CD4-positive, alpha-beta T cell treated with Interleukin-10 for 1 hour (primary cell): ENCODE measurements at places on chromosomes 3 and 15.

DNA sequence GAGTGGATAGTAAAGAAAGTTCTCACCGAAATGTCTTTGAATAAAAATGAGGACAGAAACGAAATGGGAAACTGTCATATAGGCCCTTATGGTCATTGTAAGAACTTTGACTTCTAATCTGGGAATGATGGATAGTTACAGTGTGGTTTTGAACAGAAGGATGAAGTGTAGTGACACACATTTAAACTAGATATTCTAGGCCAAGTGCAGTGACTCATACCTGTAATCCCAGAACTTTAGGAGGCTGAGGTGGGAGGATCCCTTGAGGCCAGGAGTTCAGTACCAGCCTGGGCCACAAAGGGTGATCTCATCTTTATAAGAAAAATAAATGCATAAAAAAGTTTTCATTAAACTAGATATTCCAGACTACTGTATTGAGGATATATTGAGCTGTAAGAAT, 452.8 kb downstream of the ROBO1 start:
- DNase-seq = no peak

DNA sequence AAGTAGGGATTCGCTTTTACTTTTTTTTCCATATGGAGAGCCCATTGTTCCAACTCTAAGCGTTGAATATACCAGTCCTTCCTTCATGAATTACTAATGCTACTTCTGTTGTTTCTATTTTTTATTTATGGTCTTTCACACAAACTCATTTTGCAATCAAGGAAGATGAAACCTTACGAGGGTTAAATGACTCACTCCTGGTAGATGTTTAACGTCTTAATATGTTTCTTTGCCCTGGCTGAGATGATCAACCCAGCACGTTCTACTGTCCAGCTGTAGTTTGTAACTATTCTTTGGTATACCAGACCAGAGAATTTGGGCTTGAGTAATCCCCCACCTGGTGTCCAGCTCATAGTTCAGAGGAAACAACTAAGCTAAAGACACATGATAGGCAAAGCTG, 23.1 kb downstream of the CDCP1 start:
- DNase-seq = no peak

DNA sequence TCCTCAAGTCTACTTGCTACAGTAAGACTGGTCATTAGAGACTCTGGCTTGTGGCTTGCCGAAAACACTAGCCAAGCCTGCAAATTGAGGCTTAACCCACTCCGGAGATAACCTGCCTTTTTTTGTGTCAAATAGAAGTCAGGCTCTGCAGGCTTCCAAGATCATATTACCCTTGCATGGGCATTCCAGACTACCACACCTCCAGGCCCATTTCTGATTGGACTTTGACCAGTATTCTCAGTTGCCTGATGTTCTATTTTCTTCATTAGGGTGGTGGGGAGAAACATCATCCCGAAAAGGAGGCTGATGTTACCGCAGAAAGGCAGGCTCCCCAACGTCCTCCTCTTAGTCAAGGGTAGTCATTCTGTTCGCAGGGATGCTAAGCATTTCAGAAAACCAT, 68.1 kb upstream of the FOXP1 start:
- DNase-seq = no peak

GRCh38 chr15:93982226-93982727, 249.1 kb upstream of the MCTP2 start:
- no peak for DNase-seq

- no peak for DNase-seq
These were observed 388.7 kb downstream of the FOXP1 start for GRCh38 chr3:71194785-71195184.

DNA sequence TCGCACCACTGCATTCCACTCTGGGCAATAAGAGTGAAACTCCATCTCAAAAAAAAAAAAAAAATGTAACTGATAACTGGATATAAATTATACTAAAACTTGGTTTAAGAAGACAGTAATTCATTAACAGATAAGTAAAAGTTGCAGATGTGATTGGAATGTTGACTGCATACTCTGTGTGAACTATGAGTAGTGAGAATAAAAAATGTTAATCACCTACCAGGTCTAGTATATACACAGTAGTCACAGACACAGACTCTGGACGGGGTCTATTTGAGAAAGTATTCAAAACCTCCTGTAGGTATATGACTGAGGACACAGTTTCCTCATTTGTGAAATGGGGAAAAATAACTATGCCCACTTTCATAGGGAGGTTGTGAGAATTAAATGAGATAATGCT, 26.0 kb downstream of the GOLM2 start:
- no peak for DNase-seq

- no peak for DNase-seq
These were observed 13.0 kb downstream of the PLCD1 start for GRCh38 chr3:38016410-38016809.

DNA sequence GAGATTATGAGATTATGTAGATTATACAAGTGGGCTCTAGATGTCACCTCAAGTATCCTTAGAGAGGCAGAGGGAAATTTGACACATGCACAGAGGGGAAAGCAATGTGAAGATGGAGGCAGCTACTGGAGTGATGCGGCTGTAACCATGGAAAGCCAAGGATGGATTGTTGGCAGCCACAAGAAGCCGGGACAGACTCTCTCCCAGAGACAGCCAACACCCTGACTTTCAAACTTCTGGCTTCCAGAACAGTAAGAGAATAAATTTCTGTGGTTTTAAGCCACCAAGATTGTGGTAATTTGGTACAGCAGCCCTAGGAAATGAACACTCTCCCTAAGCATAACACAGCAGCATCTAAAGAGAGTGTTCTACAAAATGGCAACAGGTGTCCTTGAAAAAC, 34.4 kb upstream of the PRICKLE2 start:
- no peak for DNase-seq

DNA sequence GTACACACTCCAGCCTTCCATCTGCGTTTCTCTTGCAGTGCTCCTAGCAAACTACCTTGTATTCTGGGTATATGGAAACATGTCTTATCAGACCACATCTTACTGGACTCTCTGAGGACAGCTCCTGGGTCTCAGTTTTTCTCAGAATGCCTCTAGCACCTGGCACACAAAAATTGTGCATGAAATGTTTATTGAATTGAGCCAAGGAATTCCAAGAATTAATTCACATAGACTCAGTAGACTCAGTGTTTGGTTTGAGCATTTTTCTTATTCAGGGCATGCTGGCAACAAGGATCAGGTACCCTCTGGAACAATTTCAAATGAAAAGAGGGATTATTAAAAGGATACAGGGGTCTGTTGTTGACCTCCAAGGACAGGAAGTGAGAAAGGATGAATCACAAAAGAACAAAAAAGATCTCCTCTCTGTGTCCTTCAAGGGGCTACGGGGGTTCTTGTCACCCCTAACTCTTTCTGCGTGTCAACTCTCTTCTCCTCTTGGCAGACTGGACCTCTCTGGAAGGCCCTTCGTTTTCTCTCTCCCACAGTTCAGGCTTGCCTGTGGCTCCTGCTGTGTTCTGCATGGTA, 270.0 kb upstream of the HES1 start:
- DNase-seq = no peak
